ENCODE measurements at places on chromosomes 12 and 14.

DNA sequence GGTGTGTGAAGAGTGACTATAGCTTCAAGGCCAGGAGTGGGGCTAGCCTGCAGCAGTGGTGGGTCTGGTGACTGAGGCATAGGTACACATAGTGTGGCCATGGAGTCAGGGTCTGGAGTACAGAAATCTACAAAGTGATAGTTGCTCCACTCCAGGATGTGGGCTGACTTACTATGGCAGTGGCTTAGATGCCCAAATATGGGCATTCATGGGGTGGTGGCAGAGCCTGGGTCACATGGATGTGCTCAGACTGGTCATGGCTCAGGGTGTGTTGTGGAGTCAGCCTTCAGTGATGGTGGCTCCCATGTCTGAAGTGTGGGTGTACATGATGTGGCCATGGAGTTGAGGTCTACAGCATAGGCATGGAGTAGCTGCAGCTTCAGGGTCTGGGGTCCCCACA lies 27.3 kb downstream of the CLEC6A start:
- DNase-seq, result no peak

DNA sequence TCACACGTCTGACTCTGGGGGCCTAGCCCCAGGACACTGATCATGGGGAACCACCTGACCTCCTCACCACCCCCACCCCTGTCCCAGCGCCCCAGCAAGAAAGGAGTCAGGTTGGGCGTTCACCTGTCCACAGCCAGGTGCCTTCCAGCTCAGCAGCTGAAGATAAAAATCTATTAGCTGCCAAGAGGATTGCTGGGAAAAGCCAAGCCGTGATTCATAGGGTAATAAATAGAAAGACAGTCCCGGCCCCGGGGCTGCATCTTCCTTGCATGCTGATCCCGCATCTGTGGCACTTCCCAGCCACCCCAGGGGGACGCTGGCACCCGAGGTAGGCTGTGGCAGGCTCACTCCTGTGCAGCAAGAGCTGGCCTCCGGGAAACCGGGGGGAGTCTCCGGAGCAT lies 70.2 kb upstream of the NCOR2 start:
- DNase-seq, result no peak

DNA sequence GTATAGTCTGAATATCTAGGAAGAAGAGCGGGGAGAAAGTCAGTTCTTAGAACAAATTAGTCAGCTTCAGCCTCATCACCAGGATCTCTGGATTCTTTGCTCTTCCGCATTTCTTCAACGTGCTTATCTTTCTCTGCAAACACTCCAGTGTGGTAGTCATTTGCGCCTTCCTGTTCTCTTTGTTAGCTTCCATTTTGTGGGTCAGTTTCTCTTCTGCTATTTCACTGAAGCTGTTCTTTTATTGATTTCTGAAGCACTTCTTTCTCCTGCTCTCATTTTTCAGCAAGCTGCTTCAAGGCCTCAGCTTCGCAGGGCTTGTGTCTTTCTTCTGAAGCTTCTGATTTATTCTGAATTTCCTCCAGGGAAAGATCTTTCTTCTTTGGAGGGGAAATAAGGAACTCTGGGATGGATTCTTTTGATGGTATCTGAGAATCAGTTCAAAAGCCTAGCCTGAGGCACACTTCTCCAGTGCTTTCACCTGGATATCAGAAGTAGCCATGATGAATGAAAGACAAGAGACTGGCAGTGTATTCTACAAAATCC lies 13.5 kb downstream of the AMN1 start:
- DNase-seq, result peak; percentile 45

- DNase-seq, result no peak
Observed at GRCh38 chr12:47903927-47904712, 674 bp downstream of the VDR start.

GRCh38 chr14:68191567-68192321 lies 372.2 kb downstream of the RAD51B start:
- DNase-seq, result peak; percentile 24

GRCh38 chr14:100677554-100678468 lies 48.9 kb upstream of the DLK1 start:
- DNase-seq, result no peak

DNA sequence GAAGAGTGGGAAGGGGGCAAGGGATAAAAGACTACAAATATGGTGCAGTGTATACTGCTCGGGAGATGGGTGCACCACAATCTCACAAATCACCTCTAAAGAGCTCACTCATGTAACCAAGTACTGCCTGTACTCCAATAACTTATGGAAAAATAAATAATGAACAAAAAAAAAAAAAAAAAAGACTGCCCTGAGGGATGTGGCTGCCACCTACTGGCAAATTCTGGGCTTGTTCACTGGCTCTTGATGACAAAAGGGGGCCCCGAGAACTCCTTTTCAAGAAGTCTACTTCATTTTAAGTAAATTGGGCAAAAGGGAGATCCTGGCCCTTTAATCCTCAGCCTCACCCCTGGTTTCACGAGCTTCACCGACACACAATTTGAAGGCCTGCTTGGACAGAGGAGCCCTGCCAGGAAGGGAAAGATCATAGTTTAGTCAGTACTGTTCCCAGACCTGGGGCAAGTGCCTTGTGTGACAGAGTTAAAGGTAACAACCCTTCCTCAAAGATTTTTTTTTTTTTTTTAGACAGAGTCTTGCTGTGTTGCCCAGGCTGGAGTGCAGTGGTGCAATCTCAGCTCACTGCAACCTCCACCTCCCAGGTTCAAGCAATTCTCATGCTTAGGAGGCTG lies 26.1 kb upstream of the STAC3 start:
- no peak for DNase-seq

DNA sequence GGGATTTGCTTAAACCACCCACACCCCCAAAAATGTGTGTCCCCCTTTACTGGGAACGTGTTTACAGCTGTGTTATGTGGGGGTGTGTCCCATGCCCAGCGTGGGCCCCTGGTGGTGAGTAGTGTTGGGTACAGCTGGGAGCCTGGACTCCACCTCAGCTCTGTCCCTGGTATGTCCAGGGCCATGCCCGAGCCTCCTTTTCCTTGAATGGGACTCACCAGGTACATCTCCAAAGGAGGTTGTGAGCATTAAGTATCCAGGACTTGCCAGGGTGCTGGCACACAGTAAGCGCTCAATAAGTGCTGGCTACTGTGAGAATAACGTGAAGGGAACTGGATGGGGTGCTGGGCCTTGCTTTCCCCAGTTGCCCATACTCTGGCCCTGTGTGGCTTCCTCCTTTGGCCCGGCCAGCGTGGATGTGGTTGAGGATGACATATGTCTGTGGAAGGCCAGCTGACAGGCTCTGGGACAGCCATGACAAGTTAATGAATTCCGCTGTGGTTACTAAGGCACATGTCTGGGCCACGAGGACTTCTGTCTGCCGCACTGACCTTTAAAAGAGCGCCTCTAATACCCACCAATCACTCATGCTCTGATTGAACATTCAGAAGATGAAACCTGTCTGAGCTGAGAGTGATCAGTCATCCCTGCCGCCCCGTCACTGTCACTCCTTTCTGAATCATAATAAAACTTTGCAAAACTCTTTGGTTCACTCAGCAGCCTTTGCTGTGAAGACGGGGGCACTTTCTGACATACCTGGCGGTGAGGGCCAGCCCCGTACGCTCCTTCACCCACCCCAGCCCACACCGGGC lies 74.7 kb downstream of the DIO3 start:
- DNase-seq, result no peak

DNA sequence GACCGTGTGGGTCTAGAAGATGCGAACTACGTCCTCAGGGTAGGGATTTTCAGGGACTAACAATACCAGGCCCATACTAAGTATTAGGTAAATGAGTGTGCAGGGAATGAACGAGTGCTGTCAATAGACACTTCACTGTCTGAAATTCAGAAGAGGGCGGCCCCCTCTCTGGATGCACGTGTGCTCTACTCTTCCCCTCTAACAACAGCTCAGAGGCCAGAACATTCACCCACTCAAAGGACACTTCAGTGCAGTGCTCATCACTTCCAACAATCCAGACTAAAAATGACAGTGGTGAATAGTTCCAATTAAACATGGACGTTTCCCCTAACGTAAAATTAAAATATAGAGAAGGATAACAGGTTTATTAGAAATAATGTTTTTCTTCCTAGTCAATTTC lies 199.9 kb downstream of the CALM1 start:
- DNase-seq, result no peak

- peak; percentile 29 for DNase-seq
Observed at GRCh38 chr12:100827901-100828520, 33.4 kb downstream of the ANO4 start.

- DNase-seq, result peak; percentile 78
Observed at GRCh38 chr14:105168496-105168978, at the start of gene JAG2. JAG2 (minus strand) TSS chr14:105168776; CDS start chr14:105168420, 356 bp downstream.

GRCh38 chr12:50564237-50564947 lies 59.6 kb downstream of the DIP2B start:
- DNase-seq, result no peak

- DNase-seq, result no peak
Observed at GRCh38 chr14:61501714-61502458, 180.5 kb downstream of the PRKCH start.

GRCh38 chr12:20453756-20454310 lies 85.5 kb downstream of the PDE3A start:
- DNase-seq, result no peak

Measured in HuH-7 (cell line).